Karpas-422 (cell line): ENCODE measurements at places on chromosomes 2 and 18. TPM values are rescaled to one million over a fixed set of nuclear protein-coding genes. Genes with fewer than 3 reads are reported as not detected.

DNA sequence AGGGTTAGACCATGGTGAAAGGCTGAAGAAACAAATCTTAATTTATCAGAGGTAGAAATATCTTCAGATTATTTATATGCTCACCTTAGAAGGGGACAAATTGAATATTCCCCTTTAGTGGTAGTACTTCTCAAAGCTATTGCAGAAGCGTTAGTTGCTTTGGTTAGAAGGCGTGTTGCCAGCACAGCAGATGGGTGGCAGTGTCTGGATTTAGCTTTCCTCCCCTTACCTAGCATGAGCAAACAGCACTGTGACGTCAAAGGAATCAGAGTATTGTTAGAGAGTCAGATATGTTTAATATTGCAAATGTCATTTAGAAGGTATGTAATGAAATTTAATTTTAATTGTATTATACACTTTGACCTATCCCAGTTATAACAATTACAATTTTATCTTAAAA is 27.2 kb upstream of the GALR1 start:
- DNase-seq, result no peak
- H3K4me3 ChIP-seq, result no peak overlapping the region
- H3K36me3 ChIP-seq, result no peaks in the 10 kb centered on the region
- H3K27me3 ChIP-seq, result no peaks in the 10 kb centered on the region
- H3K27ac ChIP-seq, result no peak overlapping the region
- H3K4me1 ChIP-seq, result no peaks in the 10 kb centered on the region

DNA sequence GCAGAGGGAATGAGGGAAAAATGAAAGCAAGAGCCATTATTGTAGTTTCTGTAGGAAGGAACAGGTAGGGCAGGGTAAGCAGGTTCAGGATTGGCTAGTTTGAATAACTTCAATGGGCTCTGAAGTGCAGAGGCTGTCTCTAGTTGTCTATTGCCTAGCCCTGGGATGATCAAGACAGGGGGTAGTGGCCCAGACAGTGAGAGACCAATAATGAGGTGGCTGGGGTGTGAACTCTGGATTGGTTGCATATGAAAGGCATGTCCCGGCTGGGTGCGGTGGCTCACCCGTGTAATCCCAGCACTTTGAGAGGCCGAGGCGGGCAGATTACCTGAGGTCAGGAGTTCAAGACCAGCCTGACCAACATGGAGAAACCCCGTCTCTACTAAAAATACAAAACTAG is 67.5 kb upstream of the SLC38A11 start:
- no peaks in the 10 kb centered on the region for H3K36me3 ChIP-seq
- no peak overlapping the region for H3K4me3 ChIP-seq
- no peak for DNase-seq
- H3K27me3 ChIP-seq, result no peaks in the 10 kb centered on the region

DNA sequence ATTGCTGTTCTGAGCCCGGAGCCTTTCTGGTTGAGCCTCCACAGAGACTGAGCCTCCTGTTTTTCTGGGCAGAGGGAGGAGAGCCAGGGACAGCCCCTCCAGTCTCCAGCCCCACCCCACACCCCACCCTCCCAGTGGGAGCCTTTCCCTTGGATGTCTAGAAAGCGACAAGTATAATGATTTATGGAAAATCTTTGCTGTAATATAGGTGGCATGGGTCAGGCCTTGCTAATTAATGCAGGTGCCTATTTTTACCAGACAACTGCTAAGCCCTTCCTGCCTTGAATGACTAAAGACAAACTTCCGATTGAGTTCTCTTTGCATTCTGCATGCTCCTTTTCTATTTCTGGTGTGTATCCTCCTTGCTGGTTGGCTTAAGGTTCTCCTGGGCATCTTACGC is 43.1 kb downstream of the MERTK start:
- no peaks in the 10 kb centered on the region; the same call in 1 of the 2 replicates for H3K4me1 ChIP-seq
- H3K4me3 ChIP-seq, result no peak overlapping the region
- H3K27me3 ChIP-seq, result no peaks in the 10 kb centered on the region
- no peaks in the 10 kb centered on the region for H3K36me3 ChIP-seq

DNA sequence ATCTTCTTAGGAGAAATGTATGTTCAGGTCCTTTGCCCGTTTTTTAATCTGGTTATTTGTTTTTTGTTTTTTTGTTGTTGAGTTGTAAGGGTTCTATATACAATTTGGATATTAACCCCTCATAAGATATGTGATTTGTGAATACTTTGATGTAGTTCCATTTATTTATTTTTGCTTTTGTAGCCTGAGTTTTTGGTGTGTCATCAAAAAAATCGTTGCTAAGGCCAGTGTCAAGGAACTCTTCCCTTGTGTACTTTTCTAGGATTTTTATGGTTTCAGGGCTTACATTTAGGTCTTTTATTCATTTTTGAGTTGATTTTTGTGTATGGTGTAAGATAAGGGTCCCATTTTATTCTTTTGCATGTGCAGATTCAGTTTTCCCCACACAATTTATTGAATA is 372.6 kb downstream of the PLCL1 start:
- no peaks in the 10 kb centered on the region for H3K27me3 ChIP-seq
- no peak overlapping the region for H3K4me3 ChIP-seq
- no peaks in the 10 kb centered on the region for H3K4me1 ChIP-seq
- no peaks in the 10 kb centered on the region for H3K36me3 ChIP-seq
- no peak overlapping the region for H3K27ac ChIP-seq

DNA sequence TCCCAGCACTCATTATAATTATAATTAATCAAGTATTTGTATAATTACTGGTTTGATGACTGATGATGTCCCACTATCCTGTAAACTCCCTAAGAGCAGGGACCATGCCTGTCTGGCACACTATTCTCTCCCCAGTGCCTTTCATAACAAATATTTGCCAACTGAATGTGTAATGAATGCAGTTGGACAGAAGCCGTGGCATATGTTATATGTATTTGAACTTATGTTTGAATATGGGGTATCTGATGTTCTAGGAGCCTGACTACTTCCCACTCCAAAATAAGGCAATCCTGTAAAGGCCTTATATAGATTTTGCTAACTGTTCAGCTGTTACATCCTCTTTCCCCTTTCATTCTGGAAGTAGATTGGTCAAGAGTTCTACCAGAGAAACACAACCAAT is 19.7 kb downstream of the OSBPL6 start:
- no peaks in the 10 kb centered on the region for H3K4me1 ChIP-seq
- no peak for DNase-seq

DNA sequence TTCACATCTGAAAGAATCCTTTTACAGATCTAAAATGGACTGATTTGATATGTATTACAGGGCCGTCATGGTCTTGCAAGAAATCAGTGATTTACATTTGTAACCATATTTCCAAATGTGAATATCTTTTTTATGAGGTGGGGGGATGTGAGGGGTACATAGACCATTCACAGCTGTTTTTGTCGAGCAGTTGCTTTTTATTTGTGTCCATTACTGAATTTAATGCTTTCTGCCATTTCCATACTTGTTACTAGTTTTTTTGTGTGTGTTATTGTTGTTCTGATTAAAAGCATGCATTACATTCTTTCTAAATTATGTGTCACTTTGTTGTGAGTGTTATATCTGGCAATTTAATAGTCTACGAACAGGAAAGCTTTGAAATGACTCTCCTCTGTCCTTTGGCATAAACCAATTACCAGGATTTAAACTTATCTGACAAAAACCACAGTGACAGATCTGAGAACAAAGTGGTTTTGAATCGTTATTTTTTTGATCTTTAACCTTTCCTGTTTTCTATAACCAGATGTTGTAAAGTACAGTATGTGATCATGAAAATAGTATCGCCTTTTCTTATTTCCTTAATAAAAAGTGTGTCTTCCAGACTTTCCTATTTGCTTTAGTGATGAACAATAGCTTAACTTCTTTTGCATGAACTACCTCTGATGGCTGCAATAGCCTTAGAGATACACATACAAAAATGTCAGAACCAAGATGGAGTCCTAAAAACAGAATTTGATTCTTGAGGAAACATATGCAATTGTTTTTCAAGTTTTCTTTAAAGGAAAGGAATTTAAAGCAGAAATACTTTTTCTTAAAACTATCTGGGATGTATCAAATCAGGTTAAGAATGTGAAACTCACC is 354.2 kb upstream of the ACVR2A start:
- no peak for DNase-seq
- H3K27me3 ChIP-seq, result 0 out of 2 replicates have a peak, but pooled peaks cover 3% of the 10 kb centered on the region
- no peaks in the 10 kb centered on the region for H3K4me1 ChIP-seq
- no peaks in the 10 kb centered on the region for H3K36me3 ChIP-seq
- no peak overlapping the region for H3K4me3 ChIP-seq
- H3K27ac ChIP-seq, result no peak overlapping the region

GRCh38 chr18:11978956-11979355 is 2.4 kb upstream of the IMPA2 start:
- no peak for DNase-seq
- no peak overlapping the region for H3K27ac ChIP-seq
- H3K4me3 ChIP-seq, result no peak overlapping the region
- H3K36me3 ChIP-seq, result no peaks in the 10 kb centered on the region

- H3K27me3 ChIP-seq, result no peaks in the 10 kb centered on the region
- no peaks in the 10 kb centered on the region for H3K4me1 ChIP-seq
- no peaks in the 10 kb centered on the region for H3K36me3 ChIP-seq
- no peak overlapping the region for H3K27ac ChIP-seq
- DNase-seq, result no peak
These were observed 53.2 kb downstream of the EEF1B2 start for GRCh38 chr2:206212673-206213513.

GRCh38 chr2:211495339-211495738 is 938.9 kb downstream of the CPS1 start:
- no peak overlapping the region for H3K27ac ChIP-seq
- no peak for DNase-seq
- no peaks in the 10 kb centered on the region for H3K27me3 ChIP-seq
- H3K4me3 ChIP-seq, result no peak overlapping the region
- H3K4me1 ChIP-seq, result no peaks in the 10 kb centered on the region
- H3K36me3 ChIP-seq, result no peaks in the 10 kb centered on the region

GRCh38 chr18:3255611-3256165 is 6.2 kb upstream of the MYL12B start:
- H3K27me3 ChIP-seq, result no peaks in the 10 kb centered on the region
- no peak for DNase-seq
- H3K4me3 ChIP-seq, result no peak overlapping the region
- H3K27ac ChIP-seq, result 0 out of 2 replicates have a peak overlapping the region, but pooled peaks have one; percentile 49
- peaks cover 34% of the 10 kb centered on the region; the same call in 1 of the 2 replicates for H3K36me3 ChIP-seq

DNA sequence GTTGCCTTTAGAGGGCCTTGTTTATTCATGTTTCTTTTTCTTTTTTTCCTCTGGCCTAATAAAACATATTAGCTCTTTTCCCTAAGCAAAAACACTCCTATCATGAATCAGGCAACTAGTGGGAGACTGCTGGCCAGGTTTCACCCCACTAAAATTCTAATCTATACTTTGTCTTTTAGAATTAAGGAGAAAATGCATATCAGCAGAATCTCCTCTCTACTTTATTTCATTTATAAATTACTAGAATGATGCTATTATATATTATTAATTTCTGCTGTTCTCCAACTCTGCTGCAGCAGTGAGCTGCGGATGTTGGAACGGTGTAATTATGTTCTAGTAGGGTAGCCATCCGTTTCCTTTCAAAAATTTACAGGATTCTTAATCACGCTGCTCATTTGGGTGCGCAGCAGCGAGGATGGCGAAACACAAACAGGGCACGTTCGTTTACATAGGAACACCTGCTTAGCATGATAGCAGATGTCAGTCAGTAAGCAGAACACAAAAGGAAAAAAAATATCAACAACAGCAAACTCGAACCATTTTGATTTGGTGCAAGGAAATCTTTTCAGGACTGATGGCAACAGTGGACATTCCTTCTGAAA is 30.5 kb downstream of the ZEB2 start:
- DNase-seq, result no peak
- no peaks in the 10 kb centered on the region for H3K4me1 ChIP-seq
- H3K27me3 ChIP-seq, result no peaks in the 10 kb centered on the region
- no peak overlapping the region for H3K27ac ChIP-seq
- H3K36me3 ChIP-seq, result no peaks in the 10 kb centered on the region

- no peak for DNase-seq
- H3K27ac ChIP-seq, result no peak overlapping the region
- H3K36me3 ChIP-seq, result no peaks in the 10 kb centered on the region
- no peaks in the 10 kb centered on the region for H3K27me3 ChIP-seq
These were observed 697 bp upstream of the SPATS2L start for GRCh38 chr2:200305797-200306195.

EGR4 gene
- total RNA-seq, result 0.14 and 0.75 TPM in 2 replicates

SAG gene
- not detected in 2 replicates for total RNA-seq

TMEM169 gene
- total RNA-seq, result not detected in 2 replicates

NYAP2 gene
- total RNA-seq, result not detected in 2 replicates

SERPINB13 gene
- total RNA-seq, result not detected in 2 replicates

TMX3 gene
- total RNA-seq, result 69.2 and 154 TPM in 2 replicates

REG3A gene
- total RNA-seq, result not detected in 2 replicates

MEP1B gene
- not detected in 2 replicates for total RNA-seq

PRSS56 gene
- total RNA-seq, result not detected in 2 replicates
